GM19239 (cell line): ENCODE measurements at places on chromosomes 11 and 22.

- DNase-seq: no peak
Observed at GRCh38 chr22:26923531-26923930, 266.1 kb downstream of the MIAT start.

DNA sequence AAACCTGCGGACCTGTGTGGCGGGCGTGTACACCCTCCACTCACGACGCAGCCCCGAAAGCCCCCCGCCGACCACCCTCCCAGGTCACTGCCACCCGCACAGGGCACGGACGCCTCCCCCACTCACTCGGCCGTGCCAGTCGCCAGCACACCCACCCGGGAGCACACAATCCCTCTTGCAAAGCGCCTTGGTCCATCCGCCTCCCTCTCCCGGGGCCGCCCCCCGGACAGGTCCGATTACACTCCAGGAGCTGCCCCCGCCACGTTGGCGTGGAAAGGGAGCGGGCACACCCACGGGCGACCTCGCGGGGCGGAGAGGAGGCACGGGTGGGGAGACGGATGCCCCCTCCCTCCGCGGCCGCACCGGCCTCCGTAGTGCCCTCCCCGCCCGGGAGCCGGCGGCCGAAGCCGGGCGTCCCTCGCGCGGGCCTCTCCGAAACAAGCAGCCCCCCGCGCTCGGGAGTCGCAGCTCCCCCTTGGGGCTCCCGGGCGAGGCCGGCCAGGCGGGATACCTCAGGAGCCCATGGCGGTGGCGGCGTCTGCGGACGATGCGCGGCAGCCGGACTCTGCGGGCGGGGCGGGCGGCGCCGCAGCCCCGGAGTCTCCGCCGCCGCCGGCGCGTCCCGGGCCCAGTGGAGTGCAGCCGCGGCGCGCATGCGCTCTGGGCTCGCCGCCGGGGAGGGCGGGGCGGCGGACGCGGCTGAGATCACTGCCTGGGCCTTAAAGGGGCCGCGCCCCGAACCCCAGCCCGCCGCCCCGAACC lies at the start of gene TMEM184B:
TMEM184B (minus strand) TSS at position 638 of the 762 bp plus-strand sequence. CDS start 25,049 bp downstream, outside the sequence.
- peak; percentile 94 for DNase-seq

DNA sequence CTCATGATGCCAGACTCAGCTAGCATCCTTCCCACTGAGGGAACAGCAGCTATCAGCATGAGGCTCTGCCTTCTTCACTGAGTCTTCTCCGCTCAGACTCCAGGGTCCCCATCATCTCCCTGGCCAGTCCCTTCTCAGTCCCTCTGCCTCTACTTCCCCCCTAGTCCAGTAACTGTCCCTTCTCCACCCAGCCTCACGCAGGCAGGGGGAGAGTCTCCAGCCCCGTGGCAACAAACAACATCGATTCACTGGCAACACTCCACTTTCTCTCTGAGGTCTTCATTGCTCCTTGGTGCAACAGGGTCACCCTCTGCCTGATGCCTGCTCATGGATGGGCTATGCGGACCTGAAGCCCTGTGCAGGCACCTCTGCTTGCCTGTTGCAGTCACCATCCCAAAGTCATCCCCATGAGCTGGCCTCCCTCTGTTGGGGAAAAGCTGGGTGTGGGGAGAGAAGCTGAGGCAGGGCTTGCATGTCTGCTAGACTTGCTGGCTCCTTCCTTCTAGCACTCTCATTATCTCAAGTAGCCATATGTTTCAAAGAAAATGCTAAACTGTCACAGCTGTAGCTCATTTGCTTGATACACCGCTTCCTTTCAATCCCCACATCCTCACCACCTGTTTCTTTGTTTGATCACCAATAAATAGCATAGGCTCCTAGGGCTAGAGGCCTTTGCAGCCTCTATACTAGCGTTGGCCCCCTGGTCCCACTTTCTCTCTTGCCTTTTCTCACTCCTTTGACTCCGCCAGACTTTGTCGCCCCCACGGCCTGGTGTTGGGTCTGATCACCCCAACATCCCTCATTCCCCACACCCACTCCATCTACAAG lies 4.3 kb upstream of the BCR start:
- DNase-seq: no peak

DNA sequence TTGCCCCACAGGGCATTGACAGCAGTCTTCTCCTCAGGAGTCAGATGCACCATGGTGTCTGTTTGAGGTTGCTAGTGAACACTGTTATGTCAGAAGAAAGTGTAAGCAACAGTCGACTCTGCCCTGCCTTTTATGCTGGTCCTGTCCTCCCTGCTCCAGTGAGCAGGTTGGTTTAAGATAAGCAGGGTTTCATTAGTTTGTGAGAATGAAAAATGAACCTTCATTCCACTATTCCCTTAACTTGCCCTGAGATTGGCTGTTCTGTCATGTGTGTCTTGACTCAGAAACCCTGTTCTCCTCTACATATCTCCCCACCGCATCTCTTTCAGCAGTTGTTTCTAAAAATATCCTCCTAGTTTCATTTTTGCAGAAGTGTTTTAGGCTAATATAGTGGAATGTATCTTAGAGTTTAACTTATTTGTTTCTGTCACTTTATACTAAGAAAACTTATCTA lies at the start of gene HBD:
HBD (minus strand) TSS at position 103 of the 454 bp plus-strand sequence; CDS start at position 53, 50 bp downstream.
- DNase-seq: peak; percentile 5
